ENCODE measurements at places on chromosomes 3 and 15. TPM values are rescaled to one million over a fixed set of nuclear protein-coding genes. Genes with fewer than 3 reads are reported as not detected.

Gene ITPKA
- polyA plus RNA-seq: 0.22 TPM

Gene ARHGEF3
- polyA plus RNA-seq: 94.7 TPM

Gene CLRN1
- polyA plus RNA-seq: not detected

- DNase-seq: no peak
These were observed 68.1 kb downstream of the CRYGS start for GRCh38 chr3:186476044-186476468.

Gene PRSS50
- polyA plus RNA-seq: not detected

Gene CCDC51
- polyA plus RNA-seq: 14.3 TPM

DNA sequence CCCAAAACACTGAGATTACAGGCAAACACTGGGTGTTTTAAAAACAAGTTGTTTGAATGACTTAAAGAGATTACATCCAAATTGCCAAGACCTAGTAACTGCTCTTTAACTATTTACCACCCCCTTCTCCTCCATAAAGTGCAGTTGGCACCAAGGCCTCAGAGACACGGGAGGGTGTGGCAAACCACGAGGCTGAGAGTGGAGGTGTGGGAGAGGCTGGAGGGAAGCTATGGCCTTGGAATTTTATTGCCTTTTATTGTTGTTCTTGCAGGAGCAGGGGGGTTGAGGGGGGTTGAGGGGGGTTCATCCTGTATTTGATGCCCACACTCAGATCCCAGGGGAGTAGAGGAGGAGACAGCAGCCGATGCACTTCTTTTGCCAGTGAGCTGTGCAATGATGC, 75.9 kb upstream of the CTDSPL start:
- DNase-seq: no peak

DNA sequence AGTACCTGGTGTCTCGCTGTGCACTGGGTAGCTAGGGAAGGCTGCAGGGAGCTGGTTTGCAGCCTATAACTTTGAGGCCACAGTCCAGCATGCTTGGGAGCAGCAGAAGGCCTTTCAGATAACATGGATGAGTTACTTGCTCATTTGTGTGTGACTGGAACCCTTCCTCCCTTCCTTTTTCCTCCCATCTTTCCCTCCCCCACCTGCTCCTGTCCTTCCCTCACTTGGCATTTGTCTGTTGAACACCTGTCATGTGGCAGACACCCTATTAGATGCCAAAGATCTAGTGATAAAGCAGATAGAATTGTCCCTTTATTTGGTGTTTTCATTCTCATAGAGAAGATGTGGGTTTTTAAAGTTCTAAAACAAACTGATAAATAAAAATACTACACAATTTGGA, 71.6 kb downstream of the LRTM1 start:
- no peak for DNase-seq

- DNase-seq: no peak
These were observed 123.4 kb upstream of the ROPN1 start for GRCh38 chr3:124115279-124115678.

- no peak for DNase-seq
These were observed 48.7 kb downstream of the COL8A1 start for GRCh38 chr3:99686955-99687612.

Gene COL6A5
- not detected for polyA plus RNA-seq

- no peak for DNase-seq
These were observed 31.3 kb upstream of the EBLN2 start for GRCh38 chr3:73030073-73030597.

Gene SLC12A1
- polyA plus RNA-seq: not detected

- no peak for DNase-seq
These were observed 76.8 kb downstream of the NPAP1 start for GRCh38 chr15:24752354-24752753.

DNA sequence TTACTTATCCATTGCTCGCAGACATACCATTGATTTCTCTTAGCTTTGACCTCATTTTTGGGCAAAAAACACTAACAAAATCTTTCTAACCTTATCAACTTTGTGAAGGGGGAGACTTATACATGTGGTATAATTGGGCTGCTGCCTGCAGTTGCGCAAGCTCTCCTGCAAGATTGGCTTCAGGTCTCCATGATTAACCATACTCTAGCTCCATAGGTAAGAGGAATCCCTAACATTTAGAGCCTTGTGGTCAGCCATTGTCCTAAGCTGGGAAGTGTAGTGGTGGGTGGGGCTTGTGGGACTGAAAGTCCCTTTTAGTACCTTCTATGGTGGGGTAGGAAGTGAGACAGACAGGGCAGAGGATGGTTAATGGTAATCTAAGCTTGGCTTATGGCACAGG, 179.6 kb upstream of the THRB start:
- no peak for DNase-seq

- no peak for DNase-seq
These were observed 72.3 kb downstream of the DAPK2 start for GRCh38 chr15:63974021-63974420.

GRCh38 chr15:97156739-97157265, 803.7 kb upstream of the ARRDC4 start:
- no peak for DNase-seq

DNA sequence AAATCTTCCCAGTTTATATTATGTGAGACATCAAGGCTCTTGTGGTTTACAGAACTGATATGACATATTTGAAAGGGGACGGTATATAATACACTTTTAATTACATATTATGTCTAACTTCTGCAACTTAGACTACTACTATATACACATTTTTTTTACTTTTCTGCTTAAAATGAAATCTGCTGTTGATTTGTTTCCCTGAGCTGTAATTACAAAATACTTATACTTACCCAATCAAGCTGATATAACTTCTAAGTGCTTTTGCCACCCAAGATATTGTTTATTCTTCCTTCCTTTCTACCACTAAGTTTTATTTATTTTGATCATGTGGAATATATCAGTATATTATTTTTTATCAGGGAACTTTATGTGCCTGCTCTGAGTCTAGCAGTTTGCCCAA, 654.0 kb upstream of the TGFBR2 start:
- no peak for DNase-seq

Gene IP6K2
- polyA plus RNA-seq: 43.0 TPM

DNA sequence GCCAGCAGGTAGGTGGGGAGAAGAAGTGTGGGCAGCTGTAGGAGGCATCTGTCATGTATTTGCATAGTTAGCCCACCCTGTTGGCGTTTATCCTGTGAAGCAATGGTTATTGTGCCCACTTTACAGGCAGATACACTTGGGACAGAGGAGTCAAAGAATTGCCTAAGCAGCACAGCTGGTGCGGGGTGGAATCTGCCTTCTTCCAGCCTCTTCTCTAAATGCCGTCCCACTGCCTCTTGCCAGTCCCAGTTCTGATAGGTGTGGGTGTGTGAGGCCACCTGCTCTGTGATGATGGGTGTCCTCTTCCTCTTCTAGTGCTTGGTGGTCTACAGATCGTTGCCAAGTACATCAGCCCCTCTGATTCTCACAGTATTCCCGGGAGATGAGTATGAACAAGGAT, 80.9 kb downstream of the ABHD5 start:
- DNase-seq: no peak

DNA sequence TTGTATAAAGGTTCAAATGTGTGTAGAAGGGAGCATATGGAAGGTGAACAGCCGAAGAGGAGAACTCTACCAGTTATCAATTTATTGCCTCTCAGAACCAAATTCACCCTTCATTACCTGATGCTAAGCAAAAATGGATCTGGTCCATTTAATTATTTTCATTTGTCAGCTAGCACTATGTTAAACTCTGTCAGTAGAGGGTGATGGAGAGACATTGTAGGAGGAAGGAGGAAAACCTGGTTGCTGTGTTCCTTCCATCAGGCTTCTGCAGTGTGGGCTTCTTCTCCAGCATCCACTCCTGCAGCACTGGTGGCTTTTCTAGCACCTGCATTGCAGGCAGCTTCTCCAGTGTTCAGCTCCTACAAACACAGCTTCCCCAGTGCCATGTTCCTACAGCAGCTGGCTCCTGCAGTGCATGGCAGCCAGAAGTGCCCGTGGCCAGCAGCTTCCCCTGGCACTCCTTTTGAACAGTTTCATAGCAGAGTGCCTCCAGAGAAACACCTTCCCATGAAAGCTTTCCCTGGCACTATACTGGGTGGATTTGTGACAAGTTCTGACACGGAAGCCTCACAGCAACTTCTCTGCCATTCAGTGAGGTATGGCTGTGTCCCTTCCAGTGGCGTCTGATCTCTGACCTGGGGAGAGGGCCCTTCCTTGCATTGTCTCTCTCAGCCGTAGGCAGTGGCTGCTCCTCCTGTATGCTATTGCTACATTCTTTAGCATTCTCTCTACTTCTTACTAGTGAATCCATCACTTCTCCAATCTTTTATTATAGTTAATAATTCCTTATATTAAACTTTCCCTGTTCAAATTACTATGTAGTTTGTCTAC, 14.6 kb upstream of the IL17RD start:
- DNase-seq: no peak

- no peak for DNase-seq
These were observed 7.5 kb downstream of the GOLIM4 start for GRCh38 chr3:168088106-168088720.

DNA sequence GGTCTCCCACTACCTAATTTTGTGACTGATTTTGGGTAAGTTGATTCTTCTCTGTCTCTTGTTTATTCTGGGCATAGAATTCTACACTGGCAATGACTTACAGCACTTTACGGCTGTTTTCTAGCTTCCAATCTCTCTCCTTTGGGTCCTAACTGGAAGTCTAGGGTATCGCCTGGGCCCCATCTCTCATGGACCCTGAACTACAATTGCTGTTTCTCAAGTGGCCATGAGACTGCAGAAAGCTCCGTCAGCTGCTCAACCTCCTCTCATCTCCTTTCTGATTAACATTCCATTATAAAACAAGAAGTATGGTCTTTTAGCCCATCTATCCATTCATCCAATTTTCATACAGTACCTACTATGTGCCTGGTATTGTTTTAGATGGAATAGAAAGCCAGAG, 4.4 kb upstream of the PXYLP1 start:
- DNase-seq: no peak

Gene FBXO40
- 0.12 TPM for polyA plus RNA-seq

All from naive thymus-derived CD4-positive, alpha-beta T cell (primary cell).